ENCODE measurements at places on chromosomes 1 and 21.

DNA sequence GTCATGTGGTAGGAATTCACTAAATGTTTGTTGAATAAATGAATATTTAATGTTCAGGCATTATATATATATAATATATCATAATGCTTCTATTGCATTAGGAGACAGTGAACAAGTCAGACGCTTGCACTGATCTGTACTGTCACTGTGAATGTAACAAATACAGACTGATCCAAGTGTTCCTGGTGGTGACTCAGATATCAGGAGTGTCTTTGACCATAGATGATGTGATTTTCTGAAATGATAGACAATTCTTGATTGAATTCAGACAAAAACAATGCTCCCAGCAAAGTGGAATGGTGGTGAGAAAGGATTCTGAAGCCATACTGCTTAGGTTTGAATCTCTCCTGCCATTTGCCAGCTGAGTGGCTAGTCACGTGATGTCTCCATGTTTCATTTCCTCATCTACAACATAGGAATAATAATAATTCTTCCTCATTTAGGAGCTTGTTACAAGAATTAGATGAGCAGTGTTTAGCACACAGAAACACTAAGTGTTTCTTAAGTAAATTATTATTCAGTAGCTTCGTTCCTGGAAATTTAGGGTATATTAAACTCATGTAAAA, 71.0 kb downstream of the OLFML2B start:
- no peak for DNase-seq

- DNase-seq = no peak
Measured at GRCh38 chr1:201383647-201384405, 6.3 kb upstream of the TNNT2 start.

- DNase-seq = no peak
Measured at GRCh38 chr1:6391951-6392808, 1.4 kb downstream of the ACOT7 start.

- DNase-seq = no peak
Measured at GRCh38 chr1:34928066-34928696, 1.3 kb downstream of the DLGAP3 start.

GRCh38 chr1:72435025-72435424, 152.7 kb upstream of the NEGR1 start:
- no peak for DNase-seq

GRCh38 chr1:6508154-6508815, 16.8 kb upstream of the PLEKHG5 start:
- no peak for DNase-seq

- DNase-seq = no peak
Measured at GRCh38 chr1:17155257-17155920, 36.1 kb upstream of the PADI2 start.

DNA sequence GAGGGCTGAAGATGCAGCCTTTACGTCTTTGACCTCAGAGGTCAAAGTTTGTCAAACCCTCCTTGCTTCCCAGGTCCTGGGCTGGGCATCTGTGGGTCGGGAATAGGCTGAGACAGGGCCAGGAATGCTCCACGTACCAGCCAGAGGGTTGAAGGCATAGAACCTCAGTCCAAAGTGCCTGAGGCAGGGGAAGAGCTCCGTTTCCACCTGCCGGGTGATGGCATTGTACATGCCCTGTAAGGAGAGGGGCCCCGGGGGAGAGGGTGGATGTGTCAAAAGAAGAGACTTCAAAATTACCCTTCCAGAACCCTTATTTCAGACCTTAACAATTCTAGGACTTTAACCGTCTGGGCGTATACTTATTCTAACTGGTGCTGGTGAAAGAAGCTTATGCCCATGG, 3.7 kb downstream of the AKR7A3 start:
- no peak for DNase-seq

GRCh38 chr1:153696741-153697140, 18.3 kb downstream of the NPR1 start:
- DNase-seq = no peak

DNA sequence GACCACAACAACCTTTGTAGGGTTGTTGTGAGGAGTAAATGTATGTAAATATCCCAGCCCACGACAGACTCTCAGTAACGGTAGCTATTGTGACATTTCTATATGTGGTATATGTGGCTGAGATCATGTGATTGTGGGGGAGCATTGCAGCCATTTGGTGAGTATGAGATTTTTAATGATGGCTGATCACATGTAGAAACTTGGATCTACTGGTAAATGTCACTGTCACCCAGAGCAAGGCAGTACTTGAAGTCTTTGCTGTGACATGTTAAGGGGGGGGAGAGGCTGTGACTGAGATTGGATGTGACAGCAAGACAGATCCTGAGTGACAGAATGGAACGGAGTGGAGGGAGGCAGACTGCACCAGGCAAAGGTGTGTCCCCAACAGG, 23.9 kb upstream of the MEF2D start:
- DNase-seq = no peak

GRCh38 chr1:101100674-101101073, 75.1 kb upstream of the DPH5 start:
- DNase-seq = no peak

GRCh38 chr1:5563861-5564577, 428.2 kb downstream of the NPHP4 start:
- no peak for DNase-seq

- DNase-seq = no peak
Measured at GRCh38 chr1:64508629-64509028, 38.7 kb downstream of the CACHD1 start.

DNA sequence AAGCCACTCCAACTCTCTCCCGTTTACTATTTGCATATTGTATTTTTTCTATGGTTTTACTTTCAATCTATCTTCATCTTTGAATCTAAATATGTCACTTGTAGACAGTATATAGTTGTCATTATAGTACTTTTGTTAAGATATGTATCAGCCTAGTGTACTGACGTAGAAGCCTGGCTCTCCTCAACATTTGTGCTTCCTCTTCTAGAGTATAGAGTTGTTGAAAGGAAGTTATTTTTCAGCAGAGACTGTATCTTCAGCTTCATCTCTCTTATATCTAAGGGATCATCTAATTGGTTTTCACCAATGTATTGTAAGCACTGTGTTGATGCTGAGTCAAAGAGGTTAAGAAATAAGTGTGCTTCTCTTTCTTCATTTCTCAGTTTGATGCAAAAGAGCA, 192.8 kb downstream of the LMO4 start:
- DNase-seq = no peak

- DNase-seq = no peak
Measured at GRCh38 chr1:198007687-198008607, 90.8 kb downstream of the LHX9 start.

DNA sequence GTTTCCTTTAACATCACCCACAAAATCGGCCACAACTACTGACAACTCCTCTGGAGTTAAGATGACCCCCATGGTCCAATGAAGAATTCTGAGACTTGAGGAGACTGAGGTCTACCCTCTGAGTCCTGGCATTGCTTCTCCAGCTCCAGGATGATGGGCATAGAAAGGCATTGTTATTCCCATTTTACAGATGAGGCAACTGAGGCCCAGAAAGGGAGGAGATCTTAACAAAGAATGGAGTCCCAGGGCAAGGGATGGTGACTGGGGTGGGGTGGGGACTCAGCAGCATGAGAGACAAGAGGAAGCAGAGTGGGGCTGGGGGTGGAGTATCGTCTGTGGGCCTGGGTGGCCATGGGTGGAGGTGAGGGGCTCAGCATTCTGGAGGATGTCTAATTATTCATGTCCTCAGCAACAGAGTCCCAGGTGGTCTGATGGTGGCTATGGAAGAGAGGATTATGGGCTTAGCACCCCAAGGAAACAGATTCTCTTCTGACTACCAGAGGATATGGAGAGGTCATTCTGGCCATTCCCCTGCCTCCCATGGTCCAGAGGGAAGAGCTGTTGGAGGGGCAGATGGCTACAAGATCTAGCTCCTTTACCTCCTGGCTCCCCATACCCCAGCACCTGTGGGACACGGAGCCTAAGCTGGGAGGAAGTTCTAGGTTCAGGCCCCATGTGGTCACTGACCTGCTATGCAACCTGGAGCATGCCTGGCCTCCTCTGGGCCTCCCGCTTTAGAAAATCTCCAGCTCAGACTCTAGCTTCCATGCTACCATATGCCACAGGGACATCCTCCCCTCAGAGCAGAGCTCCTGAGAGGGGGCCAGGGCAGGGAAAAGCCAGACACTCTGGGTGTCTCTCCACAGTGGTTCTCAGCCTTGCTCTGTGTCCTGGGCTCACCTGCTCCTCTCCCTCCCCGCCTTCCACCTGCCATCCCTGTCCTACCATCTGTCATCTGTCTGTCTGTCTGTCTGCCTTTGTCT, 37.4 kb upstream of the DMBX1 start:
- DNase-seq = no peak

DNA sequence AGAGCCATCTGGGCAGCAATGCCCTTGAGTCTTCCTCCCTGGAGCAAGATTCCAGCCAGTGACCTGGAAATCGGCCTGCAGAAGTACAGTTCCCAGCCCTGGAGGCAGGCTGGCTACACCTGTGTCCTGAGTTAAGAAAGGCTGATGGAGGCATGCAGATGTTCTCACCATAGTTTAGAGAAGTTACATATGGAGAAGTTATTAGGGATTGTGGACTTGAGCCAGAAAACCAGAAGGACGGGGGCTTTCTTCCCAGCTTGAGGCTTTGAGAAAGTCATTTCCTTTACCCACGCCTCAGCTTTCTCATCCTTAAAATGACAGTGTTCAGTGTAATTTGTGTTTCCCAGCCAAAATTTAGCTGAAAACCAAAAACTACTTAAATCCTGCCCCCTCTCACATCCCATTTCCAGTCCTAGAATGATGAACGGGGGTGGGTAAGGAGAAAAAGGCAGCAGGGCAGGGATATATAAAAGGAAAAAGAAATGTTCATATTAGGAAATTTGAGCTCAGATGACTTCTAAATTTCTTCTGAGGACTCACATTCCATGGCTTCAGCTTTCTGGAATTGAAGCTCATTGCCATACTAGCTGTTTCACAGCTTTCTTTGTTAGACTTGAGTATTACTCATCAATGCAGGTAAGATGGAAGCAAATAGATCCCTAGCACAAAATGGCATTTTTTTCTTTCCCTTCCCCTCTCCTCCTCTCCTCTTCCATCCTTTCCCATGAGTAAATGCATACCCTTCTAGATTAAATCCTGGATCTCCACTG, 14.4 kb upstream of the C8B start:
- DNase-seq = no peak

DNA sequence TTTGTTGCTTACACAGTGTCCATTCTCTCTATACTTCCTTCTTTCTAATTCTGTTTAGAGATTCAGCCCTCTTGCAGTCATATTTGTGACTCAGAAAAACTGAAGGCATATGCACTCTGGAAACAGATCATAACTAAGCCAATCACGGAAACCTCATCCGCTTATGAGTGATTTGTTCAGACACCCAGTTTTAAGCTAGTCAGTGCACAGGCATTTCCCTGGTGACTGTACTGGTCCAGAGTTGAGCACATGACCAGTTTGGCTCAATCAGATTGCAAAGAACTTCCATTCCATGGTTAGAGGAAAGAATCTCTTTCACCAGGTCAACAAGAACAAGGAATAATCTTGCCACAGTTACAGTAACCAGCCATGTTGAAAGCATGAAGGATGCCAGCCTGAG, 69.2 kb upstream of the SGIP1 start:
- no peak for DNase-seq

- no peak for DNase-seq
Measured at GRCh38 chr1:36836196-36836883, 198.0 kb downstream of the GRIK3 start.

DNA sequence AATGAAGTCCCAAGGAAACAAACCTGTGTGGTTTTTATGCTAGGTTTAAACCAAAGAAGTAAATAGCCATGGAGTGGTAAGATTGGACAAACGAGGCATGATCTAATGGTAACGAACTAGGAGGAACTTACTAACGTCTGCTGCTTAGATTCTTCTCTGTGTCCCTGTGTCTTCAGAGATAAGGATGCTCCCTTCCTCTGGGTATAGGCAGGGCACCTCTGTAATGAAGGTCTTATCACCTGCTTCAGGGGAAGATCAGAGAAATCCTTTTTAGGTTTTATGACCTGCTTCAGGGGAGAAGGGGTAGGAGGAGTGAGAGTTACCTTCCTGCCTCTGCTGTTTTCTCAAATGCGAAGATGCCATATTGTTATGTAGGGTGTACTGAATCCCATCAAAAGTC, 214.9 kb upstream of the L1TD1 start:
- no peak for DNase-seq

DNA sequence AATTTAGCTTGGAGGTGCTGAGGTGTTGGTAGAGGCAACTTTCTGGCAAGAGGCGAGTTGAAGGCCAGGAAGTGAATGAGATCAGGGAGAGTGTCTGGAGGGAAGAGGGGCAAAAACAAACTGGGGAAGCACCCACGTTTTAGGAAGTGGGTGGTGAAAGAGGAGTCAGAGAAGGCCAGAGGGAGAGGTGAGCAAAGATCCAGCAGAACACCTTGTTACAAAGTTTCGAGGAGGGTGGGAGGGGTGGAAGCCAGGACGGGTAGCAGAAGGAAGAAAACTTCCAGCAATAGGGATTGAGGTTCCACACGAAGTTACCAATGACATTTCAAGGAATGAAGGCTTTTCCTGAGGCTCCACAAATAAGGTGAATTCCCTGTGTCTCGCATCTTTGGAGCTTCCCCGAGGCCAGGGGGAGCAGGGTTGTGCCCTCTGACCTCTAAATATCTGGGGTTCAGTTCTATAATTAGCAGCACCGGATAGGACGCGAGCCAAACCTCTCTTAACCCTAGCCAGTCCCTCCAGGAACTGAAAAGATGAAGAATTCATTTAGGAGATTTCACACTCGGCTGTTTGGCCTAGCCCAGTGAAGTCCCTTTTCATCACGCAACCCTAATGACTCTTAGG, 578 bp upstream of the SESN2 start:
- DNase-seq = no peak

DNA sequence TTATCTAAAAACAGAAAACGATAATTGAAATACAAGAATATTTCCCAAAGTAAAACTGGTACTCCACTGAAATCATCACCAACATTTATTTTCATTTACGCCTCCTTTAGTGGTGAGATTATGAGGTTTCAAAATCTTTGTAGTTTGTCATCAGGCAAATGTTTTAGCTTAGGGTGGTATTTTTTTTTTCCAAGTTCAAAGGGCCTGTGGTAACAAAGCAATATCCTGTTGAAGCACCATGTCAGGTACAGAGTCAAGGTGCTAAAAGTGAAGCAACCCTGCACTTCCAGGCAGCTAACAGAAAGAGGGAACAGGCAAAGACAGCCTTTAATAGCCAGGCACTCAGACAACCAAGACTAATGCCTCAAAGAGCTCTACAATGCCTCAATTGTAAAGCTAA, 89.2 kb downstream of the JAK1 start:
- DNase-seq = no peak

DNA sequence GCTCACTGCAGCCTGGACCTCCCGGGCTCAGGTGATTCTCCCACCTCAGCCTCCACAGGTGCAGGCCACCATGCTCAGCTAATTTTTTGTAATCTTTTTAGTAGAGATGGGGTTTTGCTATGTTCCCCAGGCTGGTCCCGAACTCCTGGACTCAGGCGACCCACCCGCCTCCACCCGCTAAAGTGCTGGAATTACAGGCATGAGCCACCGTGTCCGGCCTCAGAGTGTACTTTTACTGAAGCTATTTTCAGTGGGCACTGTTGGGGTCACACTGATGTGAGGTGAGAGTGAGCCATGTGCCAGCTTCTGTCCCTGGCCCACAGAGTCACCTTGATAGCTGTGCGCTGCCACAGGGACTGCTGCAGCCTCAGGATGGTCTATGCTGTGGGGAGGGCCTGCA, 25.3 kb upstream of the HHAT start:
- DNase-seq = no peak

- no peak for DNase-seq
Measured at GRCh38 chr1:185911978-185912377, 177.8 kb downstream of the HMCN1 start.
